ENCODE measurements at places on chromosomes 12 and 14. TPM values are rescaled to one million over a fixed set of nuclear protein-coding genes. Genes with fewer than 3 reads are reported as not detected.

Gene EXOC3L4
- 2.0 TPM for total RNA-seq

Gene HPD
- total RNA-seq, result 1.1 TPM

Gene NFATC4
- 0.67 TPM for total RNA-seq

Gene HOXC5
- total RNA-seq, result 0.43 TPM

Gene FRMD6
- total RNA-seq, result 39.9 TPM

Gene AVPR1A
- not detected for total RNA-seq

Gene MYO1A
- total RNA-seq, result 0.17 TPM

Gene GPR68
- total RNA-seq, result 0.12 TPM

Gene CMAS
- 47.3 TPM for total RNA-seq

Gene OR10P1
- not detected for total RNA-seq

Gene DDX51
- 28.8 TPM for total RNA-seq

Gene GALNT6
- 4.0 TPM for total RNA-seq

Gene PLBD2
- 25.9 TPM for total RNA-seq

Gene SOAT2
- 0.23 TPM for total RNA-seq

Gene UNC79
- 0.02 TPM for total RNA-seq

Gene FUT8
- 14.4 TPM for total RNA-seq

Gene PLXNC1
- total RNA-seq, result 0.07 TPM

Gene KLRK1
- 0.09 TPM for total RNA-seq

Gene POTEG
- total RNA-seq, result not detected

Gene ARHGEF25
- total RNA-seq, result 6.1 TPM

Gene FBLN5
- total RNA-seq, result 2.2 TPM

Gene FAM222A
- 3.8 TPM for total RNA-seq

Gene ZDHHC22
- 0.11 TPM for total RNA-seq

Gene TMEM117
- total RNA-seq, result 2.5 TPM

Gene PLEK2
- total RNA-seq, result 28.3 TPM

Gene RIPK3
- total RNA-seq, result not detected

Gene PRICKLE1
- 0.73 TPM for total RNA-seq

Gene CFAP54
- total RNA-seq, result 0.91 TPM

Gene FGD6
- total RNA-seq, result 17.5 TPM

Gene NPAS3
- total RNA-seq, result not detected

Gene ABCD2
- total RNA-seq, result not detected

Gene CCDC184
- 3.4 TPM for total RNA-seq

Gene IL31
- total RNA-seq, result not detected

Gene KRT82
- total RNA-seq, result not detected

Gene RHEBL1
- total RNA-seq, result 4.9 TPM

Gene KRT72
- not detected for total RNA-seq

Gene CIDEB
- total RNA-seq, result 0.19 TPM

Gene FAIM2
- not detected for total RNA-seq

Gene PDE3A
- 3.9 TPM for total RNA-seq

Gene TAS2R46
- total RNA-seq, result not detected

Gene PCED1B
- total RNA-seq, result 46.9 TPM

Gene CPNE6
- not detected for total RNA-seq

Gene CSRP2
- total RNA-seq, result 20.9 TPM

Gene KRT75
- total RNA-seq, result 0.19 TPM

Gene RASSF3
- 30.7 TPM for total RNA-seq

Gene CBLN3
- total RNA-seq, result 1.4 TPM

Gene CACNB3
- 48.8 TPM for total RNA-seq

Gene ANO6
- total RNA-seq, result 38.8 TPM

Gene SLC17A8
- not detected for total RNA-seq

Gene CRIP1
- 1,748 TPM for total RNA-seq

Gene FGF23
- not detected for total RNA-seq

Gene HHIPL1
- 0.29 TPM for total RNA-seq

Gene KLRF1
- not detected for total RNA-seq

All from A549 treated with RU486 at 1 μM for 4 hours (cell line).